ENCODE measurements at places on chromosomes 1 and 21. TPM values are rescaled to one million over a fixed set of nuclear protein-coding genes. Genes with fewer than 3 reads are reported as not detected.

CLCA1 gene
- not detected for polyA plus RNA-seq

REG4 gene
- not detected for polyA plus RNA-seq

LPAR3 gene
- polyA plus RNA-seq: 0.05 TPM

SYT14 gene
- polyA plus RNA-seq: 1.5 TPM

EPHB2 gene
- 4.9 TPM for polyA plus RNA-seq

HRNR gene
- polyA plus RNA-seq: not detected

ECM1 gene
- polyA plus RNA-seq: 204 TPM

SLC6A9 gene
- polyA plus RNA-seq: 29.2 TPM

CELA2B gene
- polyA plus RNA-seq: not detected

WNT3A gene
- not detected for polyA plus RNA-seq

OLFM3 gene
- not detected for polyA plus RNA-seq

PRXL2B gene
- 9.8 TPM for polyA plus RNA-seq

Data from BJ (cell line).